Small intestine (tissue), 16 donors: ENCODE measurements at places on chromosomes 1 and 21. TPM values are rescaled to one million over a fixed set of nuclear protein-coding genes. Genes with fewer than 3 reads are reported as not detected.

DNA sequence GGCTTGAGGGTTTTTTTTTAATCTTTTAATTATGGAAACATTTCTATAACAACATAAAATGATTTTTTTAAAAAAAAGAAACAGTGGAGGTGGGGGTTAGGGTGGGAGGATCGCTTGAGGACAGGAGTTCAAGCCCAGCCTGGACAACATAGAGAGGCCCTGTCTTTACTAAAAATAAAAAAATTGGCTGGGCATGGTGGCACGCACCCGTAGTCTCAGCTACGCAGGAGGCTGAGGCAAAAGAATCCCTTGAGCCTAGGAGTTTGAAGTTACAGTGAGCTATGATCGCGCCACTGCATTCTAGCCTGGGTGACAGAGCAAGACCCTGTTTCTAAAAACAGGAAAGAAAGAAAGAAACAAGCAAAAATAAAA is 32.2 kb upstream of the RNF11 start:
- no peak for DNase-seq

GRCh38 chr1:53206735-53207379 is 10.2 kb downstream of the CPT2 start:
- no peak for DNase-seq

- peak; percentile 89 for DNase-seq
Measured at GRCh38 chr1:202315576-202316168, 26.1 kb downstream of the UBE2T start.

DNA sequence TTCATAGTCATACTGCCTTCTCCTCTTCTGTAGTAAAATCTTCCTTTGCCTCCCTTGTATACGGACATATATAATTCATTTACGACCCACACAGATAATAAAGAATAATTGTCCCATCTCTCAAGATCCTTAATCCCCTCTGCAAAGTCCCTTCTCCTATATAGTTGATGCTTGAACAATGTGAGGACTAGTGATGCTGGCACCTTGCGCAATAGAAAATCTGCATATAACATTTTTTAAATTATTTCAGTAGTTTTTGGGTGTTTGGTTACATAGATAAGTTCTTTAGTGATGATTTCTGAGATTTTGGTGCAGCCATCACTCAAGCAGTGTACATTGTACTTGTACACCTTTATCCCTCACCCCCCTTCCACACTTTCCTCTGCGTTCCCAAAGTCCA is 21.0 kb downstream of the DIRAS3 start:
- DNase-seq, result no peak

DNA sequence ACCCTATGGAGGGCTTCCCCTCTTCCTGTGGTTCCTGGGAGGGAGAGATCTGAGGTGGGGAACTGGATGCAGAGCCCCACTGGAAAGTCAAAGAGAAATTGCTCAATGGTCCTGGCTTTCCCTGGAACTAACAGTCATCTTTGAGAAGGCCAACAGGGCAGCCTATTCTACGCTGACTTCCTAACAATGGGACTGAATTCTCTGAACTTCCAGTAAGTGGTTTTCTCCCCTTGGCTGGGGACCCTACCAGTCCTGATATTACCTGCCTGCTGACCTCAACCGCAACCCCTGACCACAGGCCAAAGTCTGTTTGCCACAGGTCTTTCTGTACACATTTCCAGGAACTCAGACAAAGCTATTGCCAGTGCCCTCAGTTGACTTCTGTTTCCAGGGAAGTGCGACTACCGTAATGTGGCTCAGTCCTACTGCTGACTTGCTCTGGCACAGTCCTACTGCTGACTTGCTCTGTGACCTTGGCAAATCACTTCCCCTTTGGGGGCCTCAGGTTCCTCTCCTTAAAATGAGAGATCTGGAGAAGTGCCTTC is 55.3 kb downstream of the C8B start:
- DNase-seq, result no peak

DNA sequence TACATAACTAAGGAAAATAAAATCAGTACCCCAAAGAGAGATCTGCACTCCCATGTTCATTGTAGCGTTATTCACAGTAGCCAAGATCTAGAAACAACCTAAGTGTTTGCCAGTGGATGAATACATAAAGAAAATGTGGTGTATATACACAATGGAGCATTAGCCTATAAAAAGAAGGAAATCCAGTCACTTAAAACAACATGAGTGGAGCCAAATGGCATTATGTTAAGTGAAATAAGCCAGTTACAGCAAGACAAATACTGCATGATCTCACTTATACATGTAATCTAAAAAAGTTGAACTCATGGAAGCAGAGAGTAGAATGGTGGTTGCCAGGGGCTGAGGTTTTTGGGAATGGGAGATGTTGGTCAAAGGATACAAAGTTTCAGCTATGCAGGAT is 508.3 kb upstream of the B3GALT2 start:
- DNase-seq, result no peak

DNA sequence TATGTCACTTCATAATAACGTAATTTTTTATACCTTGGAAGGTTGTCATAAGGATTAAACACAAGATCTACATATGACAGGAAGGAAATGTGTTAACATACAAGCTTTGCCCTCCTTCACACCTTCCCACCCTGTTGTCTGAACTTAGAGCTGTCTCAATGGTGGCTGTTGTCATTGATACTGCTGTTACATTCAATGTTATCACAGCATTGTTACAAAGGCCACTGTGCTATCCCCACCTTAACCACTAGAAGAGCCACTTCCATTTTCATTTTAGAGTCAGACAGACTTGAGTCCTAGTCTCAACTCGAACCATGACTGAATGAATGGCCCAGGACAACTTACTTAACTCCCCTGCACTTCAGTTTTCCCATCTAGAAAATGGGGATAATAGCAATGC is 31.2 kb downstream of the TAS1R2 start:
- no peak for DNase-seq

DNA sequence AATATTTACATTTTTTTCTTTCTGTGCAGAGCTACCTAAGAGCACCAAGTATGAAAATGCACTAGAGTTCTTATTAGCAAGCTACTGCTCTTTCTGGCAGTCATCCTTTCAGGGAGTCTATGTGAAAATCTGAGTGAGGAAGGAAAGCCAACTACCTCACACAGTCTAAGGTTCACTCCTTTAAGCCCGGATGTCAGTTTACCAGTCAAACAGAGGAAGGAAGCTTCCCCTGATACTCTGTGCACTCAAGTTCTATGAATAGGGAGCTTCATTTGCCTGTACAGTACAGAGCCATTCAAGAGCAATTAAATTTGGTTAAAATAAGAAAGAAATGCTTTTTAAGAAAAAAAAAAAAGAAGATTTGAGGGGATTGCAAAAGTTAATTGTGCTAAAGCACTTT is 6.9 kb downstream of the COL11A1 start:
- DNase-seq, result no peak

DNA sequence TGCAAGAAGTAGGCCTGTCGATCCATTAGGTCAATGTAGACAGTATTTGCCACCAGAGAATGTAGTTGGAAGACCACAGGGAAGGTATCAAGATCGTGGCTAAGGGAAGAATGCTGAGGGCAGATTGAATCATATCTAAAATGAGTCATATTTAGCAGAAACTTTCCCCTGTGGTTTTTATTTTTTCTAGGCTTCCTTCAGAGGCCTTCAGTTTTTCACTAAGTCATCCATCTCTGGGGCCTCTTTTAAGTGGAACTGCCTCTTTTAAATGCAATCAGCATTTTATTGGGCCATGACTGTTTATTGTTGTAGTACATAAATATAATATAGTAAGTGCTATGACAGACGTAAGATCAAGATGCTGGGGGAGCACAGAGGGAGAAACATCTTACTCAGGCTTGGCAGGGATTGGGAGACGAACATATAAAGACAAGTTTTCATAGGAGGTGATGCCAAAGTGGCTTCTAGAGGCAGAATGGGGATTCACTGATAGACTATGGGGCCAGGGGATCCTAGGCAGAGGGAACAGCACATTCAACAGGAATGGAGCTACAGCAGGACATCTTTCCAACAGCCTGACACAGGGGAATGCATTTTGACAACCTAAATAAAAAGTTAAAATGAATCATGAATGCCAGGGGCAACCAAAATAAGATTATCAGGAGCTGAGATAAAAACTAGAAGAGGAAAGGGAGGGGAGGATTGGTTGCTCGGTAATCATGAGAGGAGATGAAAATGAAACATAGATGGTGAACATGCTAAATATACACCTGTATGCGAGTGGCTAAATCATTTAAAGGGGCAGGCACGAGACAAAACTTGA is 20.1 kb downstream of the UBE2U start:
- no peak for DNase-seq

GRCh38 chr1:18861082-18861481 is 1.6 kb upstream of the TAS1R2 start:
- no peak for DNase-seq

- no peak for DNase-seq
Measured at GRCh38 chr1:248231117-248231516, at the start of gene OR2M4. Gene OR2M4, plus strand, starts transcription at chr1:248231417. Its CDS starts 7,512 bp downstream, at chr1:248238929.

Gene KIRREL1
- 9.3 TPM for polyA plus RNA-seq

Gene XKR8
- 9.4 TPM for polyA plus RNA-seq

Gene NR5A2
- 21.5 TPM for polyA plus RNA-seq
